Left ventricle myocardium superior (tissue), 1 donor: ENCODE measurements at places on chromosomes 7 and 10.
A peak's percentile ranks its signal among the peaks of the same experiment; 100 is the strongest.

- DNase-seq: peak; percentile 68
Observed at GRCh38 chr7:94297397-94297838, 97.3 kb upstream of the COL1A2 start.

DNA sequence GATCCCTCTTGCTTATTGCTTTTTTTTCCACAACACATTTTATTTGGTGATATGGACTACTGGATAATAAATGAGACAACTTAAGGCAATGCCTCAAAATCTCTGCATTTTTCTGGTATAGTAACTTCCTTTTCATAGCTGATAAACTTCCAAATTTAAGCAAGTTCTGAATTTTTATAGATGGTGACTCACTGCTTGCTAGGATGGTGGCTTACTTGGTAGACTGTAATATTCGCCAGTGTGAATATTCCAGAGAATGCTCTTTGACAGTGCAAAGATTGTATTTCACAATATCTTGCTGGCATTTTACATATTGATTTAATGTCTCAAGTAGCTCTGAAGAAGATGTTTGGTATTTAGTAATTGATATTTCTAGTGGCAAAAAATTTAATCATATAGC lies 472.4 kb downstream of the TFEC start:
- DNase-seq: no peak

DNA sequence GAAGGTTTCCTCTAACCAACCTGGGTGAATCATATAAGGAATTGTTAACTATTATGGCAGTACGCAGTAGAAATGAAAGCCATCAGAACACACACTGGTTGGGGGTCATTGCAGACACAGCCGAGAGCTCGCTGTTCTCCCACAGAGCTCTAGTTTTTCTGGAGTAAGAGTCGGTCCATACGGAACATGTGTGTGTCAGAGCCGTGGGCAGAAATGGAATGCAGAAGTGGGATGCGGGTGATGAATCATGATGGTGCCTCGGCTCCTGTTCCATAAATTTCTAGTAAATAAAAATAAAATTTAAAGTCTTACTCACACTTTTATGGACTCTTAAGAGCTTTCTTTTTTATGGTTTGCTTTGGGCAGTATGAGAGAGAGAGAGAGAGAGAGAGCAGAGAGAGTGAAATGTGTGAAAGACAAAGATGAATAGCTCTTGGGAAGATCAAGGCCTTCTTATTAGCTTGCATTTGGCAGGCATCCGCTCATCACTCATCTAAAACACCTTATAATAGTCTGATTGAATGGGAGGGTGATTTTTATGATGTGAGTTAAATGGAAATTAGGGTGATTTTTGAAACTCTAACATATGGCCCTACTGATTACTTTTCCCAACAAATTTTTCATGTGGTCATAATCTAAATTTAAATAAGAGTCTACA lies 98.8 kb upstream of the PFKP start:
- DNase-seq: no peak

- no peak for DNase-seq
Observed at GRCh38 chr10:22648547-22648961, 65.8 kb downstream of the PIP4K2A start.

- no peak for DNase-seq
Observed at GRCh38 chr10:43881657-43882056, 233.0 kb upstream of the ZNF32 start.

DNA sequence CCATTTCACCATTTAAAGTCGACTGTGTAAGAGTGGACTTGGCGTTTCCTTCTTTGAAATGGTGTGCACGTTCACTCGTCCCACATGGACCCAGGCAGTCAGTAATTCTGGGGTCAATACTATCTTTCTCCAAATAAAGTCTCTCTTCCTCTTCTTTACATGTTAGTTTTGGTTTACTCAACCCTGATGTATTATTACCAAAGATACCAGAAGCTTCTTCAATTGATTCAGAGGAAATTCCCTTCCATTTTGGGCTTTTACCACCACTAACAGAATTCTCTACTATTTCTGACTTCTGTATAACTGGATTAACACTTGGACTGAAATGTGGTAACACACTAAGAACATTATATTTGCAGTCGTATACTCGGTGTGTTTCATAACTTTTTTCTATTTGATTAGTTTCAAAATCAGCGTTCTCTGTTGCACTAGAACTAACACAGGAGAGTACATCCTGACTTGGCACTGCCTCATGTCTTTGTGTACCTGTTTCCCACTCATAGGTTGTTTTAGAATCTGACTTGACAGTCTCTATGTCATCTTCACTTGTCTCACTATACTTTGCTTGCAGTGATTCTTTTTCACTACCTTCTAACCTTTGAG lies 60.8 kb downstream of the LARP4B start:
- DNase-seq: no peak

DNA sequence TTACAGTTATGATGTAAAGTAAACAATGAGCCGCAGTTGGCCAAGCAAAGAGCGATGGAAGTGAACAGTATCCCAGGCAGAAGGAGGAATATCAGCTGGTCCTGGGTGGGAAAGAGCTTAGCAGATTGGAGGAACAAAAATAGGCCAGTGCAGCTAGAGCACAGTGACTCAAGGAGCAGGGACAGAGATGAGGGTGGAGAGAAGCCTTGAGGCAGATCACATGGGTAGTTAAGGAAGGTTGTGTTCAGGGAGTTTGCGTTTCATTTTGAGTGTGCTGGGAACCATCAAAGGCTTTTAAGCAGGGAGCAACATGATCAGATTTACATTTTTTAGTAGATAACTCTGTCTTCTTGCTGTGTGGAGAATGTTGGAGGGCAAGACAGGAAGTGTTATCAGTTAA lies 113.6 kb downstream of the OAT start:
- DNase-seq: no peak

DNA sequence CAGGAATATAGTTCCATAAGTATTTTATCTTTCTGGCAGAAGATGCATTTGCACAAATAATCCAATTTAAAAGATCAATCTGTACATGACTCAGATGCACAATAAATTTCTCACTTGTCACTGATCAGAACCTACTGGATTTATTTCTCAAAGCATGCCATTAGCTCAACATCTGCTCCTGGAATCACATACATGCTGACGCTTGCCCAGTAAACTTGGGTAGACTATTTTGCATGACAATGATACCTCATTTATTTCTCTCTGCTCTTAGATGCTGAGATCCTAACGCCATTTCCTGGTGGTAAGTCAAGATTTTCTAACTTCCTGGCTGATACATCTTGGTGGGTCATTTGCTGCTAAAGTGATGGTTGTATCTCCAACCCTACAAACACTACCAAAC lies 33.8 kb upstream of the C10orf120 start:
- no peak for DNase-seq

GRCh38 chr7:91527460-91527859 lies 263.2 kb downstream of the FZD1 start:
- no peak for DNase-seq

GRCh38 chr10:124642088-124642710 lies 102.0 kb downstream of the FAM53B start:
- peak; percentile 86 for DNase-seq

GRCh38 chr7:1103009-1103788 lies 15.3 kb downstream of the GPER1 start:
- no peak for DNase-seq

GRCh38 chr10:133438711-133439273 lies 14.4 kb upstream of the SPRN start:
- no peak for DNase-seq

GRCh38 chr7:39608278-39608677 lies 15.1 kb upstream of the RALA start:
- DNase-seq: no peak

GRCh38 chr10:21740989-21741388 lies 207.0 kb downstream of the MLLT10 start:
- DNase-seq: no peak

DNA sequence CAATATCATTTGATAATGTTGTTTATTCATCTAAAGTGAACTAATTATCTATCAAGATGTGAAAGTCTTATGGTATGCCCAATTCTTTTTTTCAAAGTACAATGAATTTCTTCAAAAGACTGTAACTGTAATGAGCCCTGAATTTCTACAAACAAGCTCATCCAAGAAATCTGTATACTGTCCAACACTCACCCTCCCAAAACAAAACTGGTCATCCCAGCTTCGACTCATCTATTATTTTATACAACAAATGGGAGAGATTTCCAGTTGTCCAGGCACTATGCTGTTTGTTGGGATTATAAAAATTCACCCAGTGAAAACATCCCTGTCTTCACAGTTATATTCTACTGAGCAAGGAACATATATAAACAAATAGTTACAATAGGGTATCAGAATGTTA lies 806.9 kb downstream of the TNS3 start:
- no peak for DNase-seq

- DNase-seq: no peak
Observed at GRCh38 chr10:76542307-76542930, 1095.2 kb downstream of the KCNMA1 start.

DNA sequence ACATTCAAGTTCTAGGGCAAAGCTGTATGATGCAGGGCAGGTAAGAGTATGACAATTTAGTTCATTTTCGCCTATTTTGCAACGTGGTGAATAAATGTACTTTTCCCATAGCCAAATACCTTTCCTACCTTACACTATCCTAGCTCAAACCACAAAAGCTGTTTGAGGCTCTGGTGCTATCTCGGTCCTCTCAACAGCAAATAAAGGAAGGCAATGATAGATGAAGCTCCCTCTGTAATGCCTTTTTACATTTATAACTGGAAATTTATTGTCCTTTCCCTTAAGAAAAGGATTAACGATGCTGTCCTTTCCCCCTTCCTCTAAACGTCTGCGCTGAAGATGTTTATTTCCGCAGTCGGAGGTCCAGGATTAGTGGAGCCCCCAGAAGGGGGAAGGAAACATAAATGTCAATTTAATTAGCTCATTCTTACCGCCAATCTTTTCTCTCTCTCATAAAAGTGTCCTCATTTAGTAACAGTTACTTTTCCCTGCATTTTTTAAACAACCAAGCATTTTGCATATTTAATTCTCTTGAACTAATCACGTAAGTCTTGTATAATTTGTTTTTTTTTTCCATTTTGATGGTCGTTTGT lies 114.6 kb downstream of the PIP4K2A start:
- DNase-seq: no peak

DNA sequence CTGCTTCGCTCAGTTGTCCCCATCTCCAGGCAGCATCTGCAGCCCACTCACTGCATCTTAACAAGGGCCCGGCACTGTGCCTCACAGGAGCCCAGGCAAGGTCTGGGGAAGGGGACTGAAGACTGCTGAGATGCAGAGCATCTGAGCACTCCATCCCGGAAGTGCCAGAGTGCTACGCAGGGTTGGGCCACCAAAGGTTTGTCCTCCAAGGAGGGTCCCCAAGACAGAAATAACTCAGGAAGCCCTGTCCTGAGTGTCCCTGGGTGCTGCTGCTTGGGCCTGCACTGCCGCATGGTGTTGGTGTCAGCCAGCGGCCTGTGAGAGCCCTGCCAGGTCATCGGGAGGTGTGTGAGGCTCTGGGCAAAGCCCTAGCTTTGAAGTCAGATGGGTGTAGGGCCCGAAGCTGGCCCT lies 288.2 kb upstream of the ZMIZ1 start:
- DNase-seq: peak; percentile 82

GRCh38 chr7:158973440-158973839 lies 117.1 kb downstream of the DYNC2I1 start:
- DNase-seq: peak; percentile 74

GRCh38 chr7:30433082-30433481 lies 45.5 kb downstream of the NOD1 start:
- peak; percentile 66 for DNase-seq

GRCh38 chr7:129690701-129691100 lies 79.2 kb downstream of the NRF1 start:
- DNase-seq: no peak
